NCI-H187 (cell line): ENCODE measurements at places on chromosomes 6 and 20.

- peak; percentile 66 for DNase-seq
These were observed 233.9 kb downstream of the ERMARD start for GRCh38 chr6:169985121-169986015.

- DNase-seq: no peak
These were observed 94.2 kb upstream of the EXOC2 start for GRCh38 chr6:786946-787763.

GRCh38 chr6:127146932-127147331 lies 28.5 kb downstream of the RSPO3 start:
- no peak for DNase-seq

- DNase-seq: no peak
These were observed 41.1 kb downstream of the LRP11 start for GRCh38 chr6:149823013-149823412.

DNA sequence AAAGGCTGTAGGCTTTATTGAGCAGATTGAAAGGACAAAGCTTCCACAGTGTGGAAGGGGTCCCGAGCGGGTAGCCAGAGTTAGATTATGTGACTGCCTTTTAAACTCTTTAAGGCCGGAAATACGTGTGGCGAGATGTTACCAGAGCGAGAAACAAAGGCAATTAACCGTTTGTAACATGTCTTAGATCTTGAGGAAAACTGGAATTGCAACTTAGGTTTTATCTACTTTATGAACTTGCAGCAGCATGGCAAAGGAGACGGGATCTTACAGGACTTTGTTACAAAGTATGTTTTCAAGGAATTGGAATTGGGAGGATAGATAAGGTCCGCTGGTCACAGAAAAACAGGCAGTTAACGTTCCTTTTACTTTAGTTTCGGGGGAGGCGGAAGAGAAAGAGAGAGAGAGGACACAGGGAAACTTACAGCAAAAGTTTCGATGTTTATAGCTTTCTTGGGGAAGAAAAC lies 594.7 kb upstream of the ADGRB3 start:
- DNase-seq: no peak

GRCh38 chr6:84768442-84769174 lies 4.2 kb upstream of the TBX18 start:
- no peak for DNase-seq

DNA sequence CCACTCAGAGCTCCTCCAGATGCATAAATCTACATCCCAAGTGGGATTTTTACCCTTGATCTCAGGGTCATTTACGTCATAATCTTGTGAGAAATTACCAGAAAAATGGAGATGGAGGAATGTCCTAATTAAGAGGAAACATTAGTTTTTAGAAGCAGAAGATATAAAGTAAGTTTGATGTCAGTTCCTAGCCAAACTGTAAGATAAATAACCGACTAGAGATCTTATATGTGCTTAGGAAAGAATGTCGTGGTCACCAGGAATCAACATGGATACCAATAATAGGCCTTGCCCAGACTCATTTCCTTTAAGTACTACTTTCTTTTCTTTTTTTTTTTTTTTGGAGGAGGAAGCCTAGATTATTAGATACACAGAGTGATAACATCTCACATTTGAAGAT lies 186.9 kb downstream of the UTRN start:
- DNase-seq: no peak

- no peak for DNase-seq
These were observed 1.9 kb downstream of the LRFN2 start for GRCh38 chr6:40585223-40585622.

DNA sequence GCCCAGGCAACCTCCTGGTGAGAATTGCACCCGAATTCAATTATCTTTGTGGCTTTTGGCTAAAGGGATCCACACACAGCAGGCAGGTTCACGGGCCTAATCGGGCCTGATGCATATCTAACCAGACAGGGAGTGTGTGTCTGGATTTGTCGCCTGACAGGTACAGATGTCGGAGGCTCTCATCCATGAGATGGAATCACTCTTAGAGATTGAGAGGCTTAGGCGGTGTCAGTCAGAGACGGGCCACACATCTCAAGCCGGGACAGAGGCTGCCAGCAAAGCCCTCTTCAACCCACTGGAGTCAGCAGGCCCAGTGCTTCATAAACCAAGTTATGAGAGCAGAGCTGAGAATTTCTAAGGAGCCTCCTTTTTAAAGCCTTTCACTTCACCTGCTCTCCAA lies 247.0 kb downstream of the LRFN2 start:
- DNase-seq: no peak

DNA sequence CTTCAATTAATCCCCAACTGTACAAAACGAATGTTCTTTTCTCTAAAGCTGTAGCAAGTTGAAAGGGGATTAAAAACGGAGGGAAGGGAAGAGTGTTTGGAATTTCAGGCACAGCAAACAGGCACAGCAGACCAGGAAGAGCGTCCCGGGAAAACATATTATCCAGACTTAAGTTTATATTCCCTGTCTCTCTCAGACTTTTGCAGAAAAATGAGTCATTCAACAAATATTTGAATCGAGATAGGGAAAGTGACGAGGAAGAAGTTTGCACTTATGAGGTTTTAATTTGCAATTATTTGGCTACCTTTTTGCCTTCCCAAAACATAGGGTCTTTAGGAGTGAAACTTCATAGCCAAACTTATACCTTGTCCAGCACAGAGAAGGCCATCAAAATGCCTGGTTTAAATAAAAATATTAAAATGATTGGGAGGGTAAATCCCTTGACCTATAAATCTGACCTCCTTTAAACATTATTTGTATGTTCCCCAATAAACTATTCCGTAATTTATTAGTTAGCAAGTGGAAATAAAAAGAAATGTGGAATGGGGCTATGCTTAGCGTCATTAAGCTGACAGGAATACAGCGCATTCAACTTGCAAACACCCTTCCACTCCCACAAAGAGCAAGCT lies 16.0 kb downstream of the HFE start:
- DNase-seq: no peak

DNA sequence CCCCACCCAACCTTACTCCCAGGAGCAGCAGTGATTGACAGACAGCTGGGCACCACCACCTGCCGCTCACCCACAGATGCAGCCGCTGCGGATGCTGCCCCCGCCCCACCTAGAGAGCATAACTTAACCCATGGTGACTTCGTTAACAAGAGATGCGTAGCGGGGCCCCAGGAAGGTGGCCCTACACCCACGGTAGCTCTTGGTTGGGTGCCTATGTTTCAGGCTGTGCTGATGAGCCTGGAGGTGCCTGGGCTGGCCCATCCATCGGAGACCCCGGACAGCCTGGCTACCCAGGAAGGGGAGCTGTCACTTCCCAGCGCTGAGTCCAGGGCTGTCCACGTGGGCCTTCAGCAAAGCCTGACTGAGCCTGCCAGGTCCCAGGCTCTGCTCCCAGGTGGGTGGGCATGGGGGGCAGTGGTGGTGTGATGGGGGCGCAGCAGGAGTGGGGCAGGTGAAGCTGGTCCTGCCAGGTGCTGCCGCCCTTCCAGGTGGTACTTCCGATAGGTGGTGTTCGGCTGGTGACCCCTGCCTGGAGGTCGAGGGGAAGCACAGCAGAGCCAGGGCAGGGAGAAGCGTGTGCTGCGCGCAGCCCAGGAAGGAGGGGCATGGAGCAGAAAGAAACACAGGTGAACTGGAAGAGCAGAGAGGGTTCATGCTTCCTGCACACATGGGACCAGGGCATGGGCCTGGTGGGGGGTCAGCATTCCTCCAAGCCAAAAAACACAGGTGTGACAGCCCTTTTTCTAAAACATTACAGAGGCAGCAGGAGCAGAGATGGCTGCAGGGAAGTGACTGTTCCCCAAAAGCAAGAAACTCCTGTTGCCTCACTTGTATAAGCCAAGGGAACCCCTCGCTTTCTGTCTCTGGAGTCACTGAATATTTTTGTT lies 56.9 kb downstream of the SYNJ2 start:
- no peak for DNase-seq

GRCh38 chr6:25219216-25219916 lies 59.8 kb upstream of the CARMIL1 start:
- DNase-seq: no peak
